Naive thymus-derived CD8-positive, alpha-beta T cell (primary cell): ENCODE measurements at places on chromosomes 2 and 18.

- H3K27ac ChIP-seq = no peak overlapping the region
- no peaks in the 10 kb centered on the region for H3K36me3 ChIP-seq
- no peak for DNase-seq
- no peak overlapping the region for H3K4me3 ChIP-seq
Measured at GRCh38 chr2:21183306-21183705, 59.5 kb downstream of the TDRD15 start.

- no peak overlapping the region for H3K4me3 ChIP-seq
- H3K27me3 ChIP-seq = no peaks in the 10 kb centered on the region
- H3K27ac ChIP-seq = peak overlapping the region; percentile 16
- DNase-seq = no peak
Measured at GRCh38 chr18:63975628-63976027, 5.7 kb downstream of the SERPINB8 start.

DNA sequence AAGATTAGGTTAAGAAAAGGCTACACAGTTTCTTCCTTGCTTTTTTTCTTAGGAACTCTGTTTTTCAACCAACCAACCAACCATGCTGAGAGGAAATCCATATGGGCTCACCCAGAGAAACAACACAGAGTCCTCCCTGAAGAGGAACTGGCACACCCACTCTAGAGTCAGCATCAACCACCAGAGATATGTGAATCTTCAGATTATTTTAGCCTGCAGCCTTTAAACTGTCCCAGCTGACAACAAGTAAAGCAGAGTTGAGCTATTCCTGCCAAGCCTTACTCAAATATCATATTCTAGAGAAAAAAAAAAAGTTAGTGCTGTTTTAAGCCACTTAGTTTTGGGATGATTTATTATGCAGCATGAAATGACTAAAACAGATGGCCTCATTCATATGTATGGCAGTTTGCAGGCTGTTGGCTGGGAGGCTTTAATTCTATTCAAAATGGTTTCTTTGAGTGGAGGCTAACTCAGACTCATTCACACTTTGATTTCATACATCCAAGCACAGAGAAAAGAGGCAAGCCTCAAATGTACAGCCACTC lies 1637.7 kb upstream of the LRRTM1 start:
- no peaks in the 10 kb centered on the region for H3K4me1 ChIP-seq
- no peak for DNase-seq
- H3K27ac ChIP-seq = no peak overlapping the region
- no peaks in the 10 kb centered on the region for H3K27me3 ChIP-seq
- H3K4me3 ChIP-seq = no peak overlapping the region
- H3K36me3 ChIP-seq = no peaks in the 10 kb centered on the region

DNA sequence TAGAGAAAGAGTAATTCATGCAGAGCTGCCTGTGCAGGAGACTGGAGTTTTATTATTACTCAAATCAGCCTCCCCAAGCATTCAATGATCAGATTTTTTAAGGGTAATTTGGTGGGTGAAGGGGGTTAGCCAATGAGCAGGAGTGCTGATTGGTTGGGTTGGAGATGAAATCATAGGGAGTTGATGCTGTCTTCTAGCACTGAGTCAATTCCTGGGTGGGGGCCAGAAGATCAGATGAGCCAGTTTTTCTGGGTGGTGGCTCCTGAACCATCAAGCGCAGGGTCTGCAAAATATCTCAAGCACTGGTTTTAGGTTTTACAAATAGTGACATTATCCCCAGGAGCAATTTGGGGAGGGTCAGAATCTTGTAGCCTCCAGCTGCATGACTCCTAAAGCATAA lies 312.8 kb upstream of the THSD7B start:
- H3K27me3 ChIP-seq = peaks cover 32% of the 10 kb centered on the region
- H3K36me3 ChIP-seq = no peaks in the 10 kb centered on the region
- no peak overlapping the region for H3K27ac ChIP-seq

GRCh38 chr2:108978709-108979111 lies 10.3 kb downstream of the EDAR start:
- H3K4me3 ChIP-seq = peak overlapping the region; percentile 29
- no peak overlapping the region for H3K27ac ChIP-seq
- H3K36me3 ChIP-seq = peaks cover 2% of the 10 kb centered on the region
- no peak for DNase-seq
- H3K4me1 ChIP-seq = peaks cover 78% of the 10 kb centered on the region

DNA sequence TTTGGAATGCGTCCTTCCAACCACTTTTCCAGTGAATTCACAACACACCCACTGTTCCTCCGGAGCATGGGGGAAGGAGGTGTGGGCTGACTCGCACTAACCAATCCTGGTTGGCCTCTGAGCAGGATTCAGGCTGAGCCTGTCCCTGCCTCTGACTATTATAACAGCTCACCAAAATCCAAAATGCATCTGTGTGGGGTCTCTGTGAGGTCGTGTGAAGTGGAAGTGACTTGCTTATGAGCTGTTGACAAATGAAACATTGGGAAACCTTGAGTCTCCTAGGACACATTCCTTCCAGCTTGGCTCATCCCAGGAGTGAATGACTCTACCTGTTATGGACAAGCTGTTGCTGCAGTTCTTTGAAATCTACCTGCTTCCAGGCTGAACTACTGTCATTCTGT lies 1.5 kb downstream of the CIDEA start:
- no peaks in the 10 kb centered on the region for H3K4me1 ChIP-seq
- no peaks in the 10 kb centered on the region for H3K36me3 ChIP-seq
- DNase-seq = no peak
- H3K4me3 ChIP-seq = no peak overlapping the region

DNA sequence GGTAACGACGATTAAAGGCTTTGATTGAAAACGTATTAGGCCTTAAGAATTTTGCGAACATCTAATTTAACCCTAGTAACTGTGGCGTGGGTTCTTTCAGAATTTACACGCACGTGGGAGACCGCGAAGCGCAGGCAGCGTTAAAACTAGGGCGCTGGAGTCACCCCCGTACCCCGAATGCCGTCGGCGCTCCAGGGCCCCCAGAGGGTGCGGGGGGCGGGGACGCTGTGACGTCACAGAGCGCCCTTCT lies 673 bp upstream of the SMCHD1 start:
- peak overlapping the region; percentile 97 for H3K4me3 ChIP-seq
- peaks cover 9% of the 10 kb centered on the region for H3K36me3 ChIP-seq
- no peaks in the 10 kb centered on the region for H3K27me3 ChIP-seq
- H3K4me1 ChIP-seq = peaks cover 47% of the 10 kb centered on the region

- no peak overlapping the region for H3K27ac ChIP-seq
- no peak overlapping the region for H3K4me3 ChIP-seq
- no peak for DNase-seq
- H3K36me3 ChIP-seq = no peaks in the 10 kb centered on the region
Measured at GRCh38 chr2:28108143-28108542, 217.6 kb downstream of the BABAM2 start.

DNA sequence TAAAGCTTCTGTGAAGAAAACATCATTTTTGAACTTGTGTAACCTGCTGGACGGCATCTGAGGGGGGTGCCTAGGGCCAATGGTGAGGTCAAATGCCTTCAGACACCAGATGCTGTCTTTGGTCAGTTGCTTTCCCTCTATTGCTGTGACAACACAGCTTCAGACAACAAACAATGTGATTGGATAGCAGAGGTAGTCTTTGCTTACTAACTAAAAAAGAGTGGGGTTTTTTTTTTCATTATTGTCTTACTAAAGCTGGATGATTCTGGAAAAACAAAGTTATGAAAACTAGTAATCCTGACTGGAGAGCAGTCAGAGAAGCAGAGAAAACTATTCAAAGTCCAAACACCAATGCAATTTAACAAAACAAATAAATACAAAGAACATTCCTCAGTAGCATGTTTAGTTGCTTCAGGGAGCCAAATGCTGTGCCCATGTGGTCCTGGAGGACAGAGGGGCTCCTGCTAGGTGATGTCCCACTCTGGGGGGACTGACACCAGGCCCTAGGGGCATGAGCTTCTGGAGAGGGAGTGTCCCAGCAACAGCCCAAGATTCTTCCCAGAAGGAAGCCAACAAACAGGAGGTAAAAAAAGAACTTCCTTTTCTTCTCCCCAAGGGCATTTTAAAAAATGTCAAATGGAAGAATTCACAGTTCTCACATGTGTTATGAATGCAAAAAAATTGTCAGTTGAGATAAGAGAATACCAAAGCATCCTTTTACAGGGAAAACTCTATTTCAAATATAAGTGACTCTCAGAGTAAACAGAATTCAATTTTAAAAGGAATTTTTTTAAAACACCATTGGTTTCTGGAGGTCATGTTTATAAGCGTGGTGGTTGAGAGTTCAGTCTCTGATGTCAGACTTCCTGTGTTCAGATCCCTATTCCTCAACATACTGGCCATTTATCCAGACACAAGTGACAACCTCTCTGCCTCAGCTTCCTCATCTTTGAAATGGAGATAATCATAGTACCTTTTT lies 181.1 kb upstream of the PGAP1 start:
- H3K27me3 ChIP-seq = no peaks in the 10 kb centered on the region
- H3K4me3 ChIP-seq = no peak overlapping the region
- H3K4me1 ChIP-seq = peaks cover 10% of the 10 kb centered on the region
- DNase-seq = no peak
- H3K27ac ChIP-seq = peak overlapping the region; percentile 87
- H3K36me3 ChIP-seq = peaks cover 15% of the 10 kb centered on the region

GRCh38 chr2:151520976-151521375 lies 111.3 kb downstream of the RIF1 start:
- no peaks in the 10 kb centered on the region for H3K27me3 ChIP-seq
- no peak overlapping the region for H3K4me3 ChIP-seq
- no peak overlapping the region for H3K27ac ChIP-seq
- H3K4me1 ChIP-seq = peaks cover 6% of the 10 kb centered on the region
- no peak for DNase-seq

GRCh38 chr2:101733257-101733993 lies 35.9 kb downstream of the MAP4K4 start:
- H3K36me3 ChIP-seq = no peaks in the 10 kb centered on the region
- no peak overlapping the region for H3K4me3 ChIP-seq
- peaks cover 84% of the 10 kb centered on the region for H3K4me1 ChIP-seq
- no peaks in the 10 kb centered on the region for H3K27me3 ChIP-seq

DNA sequence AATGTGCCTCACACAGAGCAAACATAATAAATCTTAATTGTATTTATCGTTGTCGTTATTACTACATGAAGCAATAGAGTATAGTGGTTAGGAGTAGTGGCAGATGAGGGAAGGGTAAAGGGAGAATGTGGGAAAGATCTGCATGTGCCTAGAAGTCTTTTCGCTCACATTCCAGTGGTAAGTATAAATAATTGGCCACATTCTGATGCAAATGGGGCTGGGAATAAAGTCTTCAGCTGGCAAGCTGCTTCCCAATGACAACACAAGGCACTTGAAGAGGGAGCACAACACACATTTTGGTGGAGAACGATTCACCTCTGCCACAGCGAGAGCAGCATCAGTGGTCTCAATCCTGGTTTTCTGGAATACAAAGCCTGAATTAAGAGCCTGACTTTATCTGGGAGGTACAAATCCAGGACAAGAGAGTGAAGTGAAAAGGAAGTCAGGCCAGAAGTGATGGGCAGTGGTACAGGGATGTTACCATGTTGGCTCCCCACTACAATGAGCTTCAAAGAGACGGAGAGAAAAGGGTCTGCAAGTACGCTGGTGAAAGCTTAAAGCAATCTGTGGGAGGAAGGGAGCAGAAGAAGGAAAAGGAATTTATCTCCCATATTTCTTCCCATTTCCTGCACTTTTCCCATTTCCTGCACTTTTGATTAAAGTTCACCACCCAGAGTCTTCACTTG lies 112.3 kb downstream of the ARHGAP15 start:
- H3K4me3 ChIP-seq = peak overlapping the region; percentile 17
- peaks cover 28% of the 10 kb centered on the region for H3K36me3 ChIP-seq
- DNase-seq = no peak
- H3K27me3 ChIP-seq = no peaks in the 10 kb centered on the region
- peaks cover 19% of the 10 kb centered on the region for H3K4me1 ChIP-seq

- H3K4me1 ChIP-seq = no peaks in the 10 kb centered on the region
- no peak overlapping the region for H3K4me3 ChIP-seq
- DNase-seq = no peak
- H3K27me3 ChIP-seq = no peaks in the 10 kb centered on the region
- H3K27ac ChIP-seq = no peak overlapping the region
- peaks cover 5% of the 10 kb centered on the region for H3K36me3 ChIP-seq
Measured at GRCh38 chr2:223260681-223261080, 208.7 kb downstream of the KCNE4 start.

DNA sequence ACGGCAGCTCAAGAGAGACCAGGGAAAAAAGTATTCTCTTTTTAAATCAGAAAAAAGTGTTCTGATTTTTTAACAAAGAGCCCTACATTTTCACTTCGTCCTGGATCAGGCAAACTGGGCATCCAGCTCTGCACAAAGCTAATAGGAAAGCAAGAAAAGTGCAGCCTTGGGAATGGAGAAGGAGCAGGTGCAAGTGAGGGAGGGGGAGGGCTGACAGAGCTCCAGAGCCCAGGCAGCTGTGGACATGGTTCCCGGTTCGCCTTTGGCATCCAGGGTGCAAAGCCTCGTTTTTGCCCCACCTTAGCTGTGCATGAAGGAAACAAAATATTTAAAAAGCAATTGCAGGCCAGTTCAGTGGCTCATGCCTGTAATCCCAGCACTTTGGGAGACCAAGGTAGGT lies 82.2 kb downstream of the FAM124B start:
- H3K36me3 ChIP-seq = no peaks in the 10 kb centered on the region
- H3K4me1 ChIP-seq = peaks cover 2% of the 10 kb centered on the region
- H3K4me3 ChIP-seq = no peak overlapping the region
- no peak for DNase-seq

DNA sequence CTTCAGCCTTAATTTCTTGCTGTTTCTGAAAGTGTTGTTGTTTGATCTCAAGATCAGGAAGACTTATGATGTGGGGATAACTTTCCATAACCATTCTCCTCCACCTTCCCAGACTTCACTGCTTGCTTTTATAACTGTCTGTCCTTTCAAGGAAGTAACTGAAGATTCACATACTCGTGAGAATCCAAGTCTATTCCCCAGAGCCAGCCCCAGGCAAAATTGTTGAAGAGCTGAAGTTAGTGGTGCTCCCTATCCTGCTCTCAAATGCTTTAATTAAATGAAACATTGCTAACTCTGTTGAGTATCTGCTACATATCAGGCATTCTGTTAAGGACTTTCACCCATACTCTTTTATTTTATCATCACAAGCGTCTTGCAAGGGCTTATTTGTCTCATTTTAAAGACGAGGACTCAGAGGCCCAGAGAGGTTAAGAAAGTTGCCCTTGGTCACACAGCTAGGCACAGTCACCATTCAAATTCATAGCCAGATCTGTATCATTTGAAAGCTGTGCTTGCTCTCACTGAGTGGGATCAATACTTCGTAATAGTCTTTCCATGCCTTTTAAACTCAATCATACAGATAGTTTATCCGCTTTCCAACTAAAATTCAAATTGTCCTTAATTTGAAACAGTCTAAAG lies 189.8 kb upstream of the TCF4 start:
- H3K27me3 ChIP-seq = peaks cover 40% of the 10 kb centered on the region
- H3K36me3 ChIP-seq = no peaks in the 10 kb centered on the region
- no peak overlapping the region for H3K27ac ChIP-seq
- no peak for DNase-seq
- H3K4me1 ChIP-seq = peaks cover 15% of the 10 kb centered on the region

- no peak overlapping the region for H3K4me3 ChIP-seq
- no peaks in the 10 kb centered on the region for H3K4me1 ChIP-seq
- no peak overlapping the region for H3K27ac ChIP-seq
- H3K36me3 ChIP-seq = no peaks in the 10 kb centered on the region
Measured at GRCh38 chr2:224248944-224249371, 152.9 kb downstream of the FAM124B start.
